ENCODE measurements at places on chromosomes 13 and 19. TPM values are rescaled to one million over a fixed set of nuclear protein-coding genes. Genes with fewer than 3 reads are reported as not detected.

The PDX1 gene
- total RNA-seq = not detected

The C5AR2 gene
- total RNA-seq = 0.52 TPM

The C2CD4C gene
- total RNA-seq = 0.52 TPM

The FARP1 gene
- 36.5 TPM for total RNA-seq

The TBC1D17 gene
- total RNA-seq = 7.3 TPM

The IGLON5 gene
- total RNA-seq = not detected

The ICAM1 gene
- 6.8 TPM for total RNA-seq

The LILRB4 gene
- total RNA-seq = 0.52 TPM

The FCER2 gene
- under 0.01 TPM for total RNA-seq

The ZNF729 gene
- not detected for total RNA-seq

The LILRB2 gene
- total RNA-seq = 0.52 TPM

The IGFLR1 gene
- total RNA-seq = 3.1 TPM

The SERPINE3 gene
- total RNA-seq = not detected

The APC2 gene
- total RNA-seq = 1.0 TPM

The CIC gene
- 10.4 TPM for total RNA-seq

The KL gene
- total RNA-seq = 2.6 TPM

The CYP2F1 gene
- total RNA-seq = not detected
